ENCODE measurements at places on chromosomes 7 and 10.

GRCh38 chr10:349081-349480 is 213.8 kb downstream of the ZMYND11 start:
- no peak for DNase-seq

GRCh38 chr10:28320799-28321198 is 17.9 kb upstream of the MPP7 start:
- DNase-seq: no peak

DNA sequence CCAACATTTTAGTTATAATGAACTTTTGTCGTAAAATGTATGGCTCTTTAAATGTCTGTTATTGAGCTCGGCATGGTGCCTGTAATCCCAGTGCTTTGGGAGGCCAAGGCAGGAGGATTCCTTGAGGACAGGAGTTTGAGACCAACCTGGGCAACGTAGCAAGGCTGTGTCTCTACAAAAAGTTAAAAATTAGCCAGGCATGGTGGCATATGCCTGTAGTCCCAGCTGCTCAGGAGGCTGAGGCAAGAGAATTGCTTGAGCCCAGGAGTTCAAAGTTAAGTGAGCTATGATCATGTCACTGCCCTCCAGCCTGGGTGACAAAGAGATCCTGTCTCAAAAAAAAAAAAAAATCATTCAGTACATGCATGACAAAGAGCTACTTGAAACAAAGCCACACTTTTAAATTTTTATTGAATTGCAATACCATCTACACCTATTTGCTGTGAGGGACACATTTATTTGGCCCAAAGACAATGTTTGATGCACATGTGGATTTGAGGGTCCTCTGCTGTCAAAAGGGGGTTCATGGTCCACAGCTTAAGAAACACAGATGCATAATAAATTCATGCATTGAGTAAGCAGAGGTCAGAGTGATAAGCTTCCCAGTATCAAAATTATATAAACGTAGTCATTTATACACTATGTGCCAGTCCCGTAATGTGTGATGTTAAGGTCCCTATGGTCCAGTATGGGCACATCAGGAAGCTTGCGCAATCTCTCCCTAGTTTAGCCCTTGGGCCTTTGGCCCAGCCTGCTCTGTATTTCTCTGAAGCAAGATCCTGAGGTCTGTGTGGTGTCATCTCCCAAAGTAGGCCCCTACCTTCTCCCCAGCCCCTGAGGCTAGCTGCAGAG is 4.4 kb upstream of the MALSU1 start:
- no peak for DNase-seq

DNA sequence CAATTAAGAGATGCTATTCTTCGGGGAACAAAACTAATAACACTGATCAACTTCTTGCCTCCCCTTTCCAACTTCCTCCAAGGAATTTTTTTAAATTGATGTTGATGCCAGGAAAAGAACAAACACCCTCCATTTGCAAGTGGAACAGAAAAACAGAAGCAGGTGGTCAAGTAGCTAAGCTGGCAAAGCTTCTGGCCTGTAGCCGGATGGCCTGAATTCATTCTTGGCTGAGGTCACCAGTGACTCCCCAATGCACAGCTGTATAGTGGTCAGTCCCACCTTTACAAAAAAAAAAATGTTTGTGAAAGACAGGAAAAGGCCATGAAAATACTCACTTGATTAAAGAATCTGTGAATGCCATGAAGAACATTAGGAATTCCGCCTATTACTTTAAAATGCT is 39.1 kb downstream of the DOCK4 start:
- DNase-seq: no peak

DNA sequence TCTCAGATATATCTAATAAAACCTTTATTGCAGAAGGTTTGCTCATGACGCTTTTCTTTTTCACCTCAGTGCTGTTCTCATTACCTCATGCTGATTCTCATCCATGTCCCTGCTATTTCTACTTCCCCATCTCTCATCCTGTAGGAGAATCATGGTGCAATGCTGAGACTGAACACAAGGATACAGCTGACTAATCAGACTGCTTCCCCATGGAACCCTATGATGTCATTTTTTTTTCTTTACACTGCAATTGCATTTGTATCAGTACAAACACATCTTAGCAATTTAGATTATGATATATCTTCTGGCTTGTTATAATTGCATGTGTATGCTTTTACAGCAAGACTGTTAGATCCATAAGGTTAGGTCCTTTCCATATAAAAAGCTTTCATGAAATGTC is 93.7 kb downstream of the SEMA3A start:
- no peak for DNase-seq

GRCh38 chr7:158362912-158363905 is 224.4 kb downstream of the PTPRN2 start:
- DNase-seq: no peak

DNA sequence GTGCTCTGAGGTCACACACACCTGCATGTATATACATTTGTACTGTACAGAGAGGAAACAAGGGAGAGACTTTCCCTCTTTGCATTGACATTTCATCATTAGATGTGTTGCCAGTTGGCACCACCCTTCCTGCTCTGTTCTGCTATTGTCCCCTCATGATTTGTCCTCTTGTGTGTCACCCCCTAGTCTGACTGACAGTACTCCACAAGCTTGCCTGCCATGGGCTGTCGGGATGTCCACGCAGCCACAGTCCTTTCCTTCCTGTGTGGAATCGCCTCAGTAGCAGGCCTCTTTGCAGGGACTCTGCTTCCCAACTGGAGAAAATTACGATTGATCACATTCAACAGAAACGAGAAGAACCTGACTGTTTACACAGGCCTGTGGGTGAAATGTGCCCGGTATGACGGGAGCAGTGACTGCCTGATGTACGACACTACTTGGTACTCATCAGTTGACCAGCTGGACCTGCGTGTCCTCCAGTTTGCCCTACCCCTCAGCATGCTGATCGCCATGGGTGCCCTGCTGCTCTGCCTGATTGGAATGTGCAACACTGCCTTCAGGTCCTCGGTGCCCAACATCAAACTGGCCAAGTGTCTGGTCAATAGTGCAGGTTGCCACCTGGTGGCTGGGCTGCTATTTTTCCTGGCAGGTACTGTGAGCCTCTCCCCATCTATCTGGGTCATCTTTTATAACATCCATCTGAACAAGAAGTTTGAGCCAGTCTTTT is 9.4 kb downstream of the CLDN12 start:
- no peak for DNase-seq

DNA sequence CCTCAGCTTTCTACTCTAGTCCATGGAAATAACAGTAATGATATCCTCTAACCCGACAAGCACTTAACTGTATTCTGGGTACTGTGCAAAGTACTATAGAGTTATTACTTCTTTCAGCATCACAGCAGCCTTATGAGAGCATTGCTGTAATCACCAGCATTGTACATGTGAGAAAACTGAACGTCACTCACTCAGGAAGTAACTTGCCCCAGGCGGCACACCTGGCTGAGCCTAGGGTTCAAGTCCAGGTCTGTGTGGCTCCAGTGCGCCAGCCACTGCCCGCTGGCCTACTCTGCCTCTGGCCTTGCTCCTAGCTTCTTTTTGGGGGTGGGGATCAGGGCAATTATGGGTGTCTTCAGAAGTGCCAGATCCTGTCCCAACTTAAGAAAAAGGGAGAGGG is 50.5 kb downstream of the ZMIZ1 start:
- no peak for DNase-seq

GRCh38 chr7:94697035-94697974 is 41.4 kb upstream of the SGCE start:
- DNase-seq: no peak

- DNase-seq: no peak
These were observed 2.1 kb downstream of the ABI1 start for GRCh38 chr10:26858707-26859034.

DNA sequence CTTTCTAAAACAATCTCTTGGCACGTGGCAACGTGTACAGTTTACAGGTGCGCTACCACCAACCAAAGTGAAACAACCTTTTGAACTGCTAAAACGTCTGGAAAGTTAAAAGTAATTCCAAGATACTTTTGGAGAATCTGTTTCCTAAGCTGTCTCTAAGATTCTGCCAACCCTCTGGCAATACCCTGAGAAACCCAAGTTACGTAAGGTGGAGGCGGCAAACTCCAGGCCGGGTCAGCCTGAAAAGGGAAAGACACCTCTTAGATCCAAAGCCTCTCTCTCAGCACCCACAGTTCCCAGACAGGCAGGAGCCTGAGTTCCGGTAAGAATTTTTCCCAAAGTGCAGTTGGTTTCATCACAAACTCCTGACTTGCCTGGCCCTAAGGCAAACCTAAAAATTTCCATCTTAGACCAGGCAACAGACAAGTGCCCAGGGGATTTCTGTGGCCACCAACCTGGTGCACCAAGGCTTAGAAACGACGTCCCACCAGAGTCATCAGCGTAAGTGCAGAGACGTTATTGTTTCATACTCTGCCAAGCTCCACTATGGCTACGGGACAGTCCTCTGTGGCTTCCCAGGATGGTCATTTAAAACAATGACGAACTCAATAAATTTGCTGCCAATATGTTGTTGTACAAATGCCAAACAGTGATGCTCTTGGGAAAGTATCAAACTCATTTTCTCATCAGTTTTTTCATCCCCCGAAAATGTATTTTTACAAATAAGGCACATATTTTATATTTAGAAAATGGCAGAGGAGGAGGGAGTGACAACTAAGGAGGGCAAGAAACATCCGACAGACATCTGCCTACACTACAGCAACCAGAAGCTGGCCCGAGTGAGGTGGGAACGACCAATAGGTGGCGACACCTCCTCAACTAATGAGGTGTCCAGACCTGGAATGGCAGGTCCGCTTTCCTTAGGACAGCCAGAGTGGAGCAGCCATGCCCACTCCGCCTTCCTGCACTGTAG is 205.8 kb upstream of the FRMD4A start:
- DNase-seq: no peak

GRCh38 chr10:99676426-99676825 is 17.1 kb downstream of the ENTPD7 start:
- DNase-seq: no peak

DNA sequence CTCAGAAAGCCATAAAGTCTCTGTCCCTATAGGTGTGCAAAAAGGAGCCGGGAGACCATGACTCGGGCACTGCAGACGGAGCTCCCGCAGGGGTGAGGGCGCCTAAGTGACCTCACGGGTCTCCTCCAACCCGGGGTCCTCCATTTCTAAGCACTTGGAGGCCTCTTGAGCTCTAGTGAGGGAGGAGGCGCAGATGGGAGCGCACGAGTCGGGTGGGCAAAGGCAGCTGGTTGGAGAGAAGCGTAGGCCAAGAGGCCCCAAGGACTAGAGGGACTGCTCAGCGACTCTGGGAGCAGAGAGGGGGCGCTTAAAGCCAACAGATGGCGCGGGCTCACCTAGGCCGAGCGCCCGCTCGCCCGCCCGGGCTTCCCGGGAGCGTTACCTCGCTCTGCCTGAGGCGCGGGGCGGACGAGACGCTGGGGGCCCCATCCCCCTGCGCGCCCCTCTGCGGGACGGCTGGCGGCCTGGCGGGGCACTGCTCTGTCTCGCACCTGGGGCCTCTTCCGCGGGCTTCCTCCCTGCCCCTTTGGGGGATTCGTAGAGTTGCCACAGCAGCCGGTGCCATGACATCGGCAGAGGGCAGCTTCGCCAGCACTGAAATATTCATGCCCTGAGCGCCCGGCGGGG is 523 bp upstream of the CDH23 start:
- DNase-seq: no peak

GRCh38 chr7:110531186-110531585 is 559.7 kb upstream of the LRRN3 start:
- DNase-seq: no peak

- no peak for DNase-seq
These were observed 115.6 kb downstream of the DPP6 start for GRCh38 chr7:154167807-154168206.

GRCh38 chr10:17578603-17579002 is 38.6 kb downstream of the HACD1 start:
- no peak for DNase-seq

DNA sequence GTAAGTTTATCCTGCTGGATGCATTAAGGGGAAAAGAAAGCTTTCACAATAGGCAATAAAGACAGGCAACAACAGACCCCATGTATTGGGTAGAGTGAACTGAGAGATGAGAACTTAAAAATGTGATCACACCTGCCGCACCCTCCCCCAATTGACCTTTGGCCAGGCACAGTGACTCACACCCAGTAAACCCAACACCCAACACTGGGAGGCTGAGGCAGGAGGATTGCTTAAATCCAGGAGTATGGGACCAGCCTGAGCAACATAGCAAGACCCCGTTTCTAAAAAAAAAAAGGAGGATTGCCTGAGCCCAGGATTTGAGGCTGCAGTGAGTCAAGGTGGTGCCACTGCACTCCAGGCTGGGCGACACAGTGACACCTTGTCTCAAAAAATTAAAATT is 86.9 kb downstream of the MPP7 start:
- DNase-seq: no peak

GRCh38 chr7:114799628-114800028 is 122.3 kb upstream of the MDFIC start:
- no peak for DNase-seq

Data from liver (tissue), 10 donors.